ENCODE measurements at places on chromosomes 11 and 22.

GRCh38 chr11:121464352-121464946 is 11.7 kb upstream of the SORL1-AS1 start:
- peak; percentile 90 for DNase-seq

DNA sequence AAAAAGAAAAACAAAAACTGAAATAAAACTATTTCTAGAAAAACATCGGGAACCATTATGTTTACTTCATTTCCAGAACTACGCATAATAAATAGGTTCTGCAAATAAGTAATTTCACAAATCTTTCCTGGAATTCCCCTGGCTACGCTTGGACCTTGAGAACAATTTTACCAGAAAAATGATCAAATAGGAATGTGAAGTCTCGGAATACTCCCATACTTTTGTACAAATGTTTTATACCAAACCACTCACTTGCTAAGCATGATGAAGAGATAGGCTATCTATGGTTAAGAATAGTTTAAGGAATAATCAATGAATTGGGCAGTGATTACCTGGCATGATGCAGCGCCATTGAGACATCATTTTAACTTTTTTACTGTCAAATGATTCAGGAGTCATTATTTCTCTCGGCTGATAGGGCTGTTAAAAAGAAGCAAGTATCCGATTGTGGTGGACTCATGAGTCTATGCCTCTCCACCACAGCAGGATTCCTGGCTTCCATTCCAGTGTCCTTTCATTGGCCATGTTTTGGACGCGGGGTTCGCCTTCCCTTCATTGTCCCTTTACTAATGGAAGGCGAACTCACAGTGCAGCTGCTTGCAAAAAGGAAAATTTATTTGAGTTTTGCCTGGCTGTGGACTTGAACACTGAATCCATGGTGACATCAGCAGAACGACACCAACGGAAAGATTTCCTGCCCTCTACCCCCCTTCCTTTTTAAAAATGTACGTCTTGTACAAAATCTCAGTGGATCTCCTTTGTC is 39.9 kb upstream of the BLID start:
- no peak for DNase-seq

DNA sequence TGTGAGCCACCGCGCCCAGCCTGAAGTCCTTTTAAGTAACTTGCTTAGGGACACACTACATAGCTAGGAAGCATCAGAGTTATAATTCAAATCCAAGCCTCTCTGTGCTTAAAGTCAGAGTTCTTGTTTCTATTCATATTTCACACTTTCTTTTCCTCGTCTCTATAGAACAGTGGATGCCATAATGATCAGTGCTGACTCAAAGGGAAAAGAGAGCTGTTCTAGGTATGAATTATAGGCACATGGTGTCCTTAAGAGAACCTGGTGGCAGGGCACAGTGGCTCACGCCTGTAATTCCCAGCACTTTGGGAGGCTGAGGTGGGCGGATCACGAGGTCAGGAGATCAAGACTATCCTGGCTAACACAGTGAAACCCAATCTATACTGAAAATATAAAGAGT is 400.2 kb upstream of the DDI1 start:
- no peak for DNase-seq

- DNase-seq: peak; percentile 54
These were observed 85.0 kb downstream of the CHST1 start for GRCh38 chr11:45580399-45580798.

DNA sequence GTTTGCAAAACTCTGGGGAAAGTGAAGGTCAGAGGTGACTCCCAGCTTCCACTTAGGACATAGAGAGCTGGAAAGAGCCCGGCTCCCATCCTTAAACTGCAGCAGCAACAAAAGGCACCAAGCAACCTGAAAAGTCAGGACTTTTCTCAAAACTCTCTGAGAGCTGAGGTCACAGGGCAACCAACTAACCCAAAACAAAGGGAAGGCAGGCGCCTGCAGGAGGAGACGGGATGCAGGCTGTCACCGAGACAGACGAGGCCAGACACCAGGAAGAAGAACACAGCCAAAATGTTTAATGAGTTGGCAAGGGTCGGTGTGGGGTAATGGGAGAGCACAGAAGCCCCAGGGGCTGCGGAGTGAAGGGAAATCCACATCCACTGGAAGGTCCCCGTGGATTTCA is 19.9 kb downstream of the ASCL2 start:
- no peak for DNase-seq

- peak; percentile 16 for DNase-seq
These were observed 44.9 kb upstream of the FADD start for GRCh38 chr11:70158201-70158600.

- no peak for DNase-seq
These were observed 203.5 kb upstream of the GUCY1A2 start for GRCh38 chr11:107221748-107222285.

DNA sequence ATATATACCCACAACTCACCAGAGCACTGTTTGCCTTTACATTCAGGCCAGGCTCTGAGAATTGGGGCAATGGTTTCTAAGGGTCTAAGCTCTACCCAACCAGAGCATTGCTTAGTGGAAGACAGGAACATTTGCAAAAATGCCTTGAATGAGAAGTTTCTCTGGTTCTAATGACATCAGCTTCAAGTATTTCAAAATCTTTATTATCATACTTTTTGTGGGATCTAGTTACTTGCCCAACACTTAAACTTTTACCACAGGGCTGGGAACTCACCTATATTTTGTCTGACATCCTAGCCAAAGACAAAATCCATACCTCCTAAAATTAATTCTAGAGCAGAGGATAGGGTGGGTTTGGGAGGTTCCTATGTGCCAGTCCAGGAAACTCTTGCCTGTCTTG is 51.5 kb downstream of the INSC start:
- no peak for DNase-seq

- peak; percentile 53 for DNase-seq
These were observed 2.4 kb downstream of the MYRF start for GRCh38 chr11:61754534-61755482.

- no peak for DNase-seq
These were observed 226.7 kb downstream of the BRD1 start for GRCh38 chr22:49600891-49601431.

DNA sequence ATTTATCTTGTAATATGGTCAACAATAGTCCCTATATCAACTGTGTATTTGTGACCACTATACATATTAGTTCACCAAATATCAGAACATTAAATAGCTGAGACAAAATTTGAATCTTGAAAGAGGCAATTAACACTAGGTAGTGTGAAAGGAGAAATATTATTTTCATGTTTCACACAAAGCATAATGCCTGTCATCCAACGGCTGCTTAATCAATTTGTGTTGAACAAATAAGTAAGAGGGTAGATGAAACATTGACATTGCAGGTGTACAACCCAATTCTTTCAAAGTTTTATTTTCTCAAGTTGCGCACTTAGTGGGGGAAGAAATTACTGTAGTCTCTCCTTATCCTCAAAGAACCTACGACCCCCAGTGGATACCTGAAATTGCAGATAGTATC is 3.4 kb upstream of the OR8I2 start:
- DNase-seq: peak; percentile 0

DNA sequence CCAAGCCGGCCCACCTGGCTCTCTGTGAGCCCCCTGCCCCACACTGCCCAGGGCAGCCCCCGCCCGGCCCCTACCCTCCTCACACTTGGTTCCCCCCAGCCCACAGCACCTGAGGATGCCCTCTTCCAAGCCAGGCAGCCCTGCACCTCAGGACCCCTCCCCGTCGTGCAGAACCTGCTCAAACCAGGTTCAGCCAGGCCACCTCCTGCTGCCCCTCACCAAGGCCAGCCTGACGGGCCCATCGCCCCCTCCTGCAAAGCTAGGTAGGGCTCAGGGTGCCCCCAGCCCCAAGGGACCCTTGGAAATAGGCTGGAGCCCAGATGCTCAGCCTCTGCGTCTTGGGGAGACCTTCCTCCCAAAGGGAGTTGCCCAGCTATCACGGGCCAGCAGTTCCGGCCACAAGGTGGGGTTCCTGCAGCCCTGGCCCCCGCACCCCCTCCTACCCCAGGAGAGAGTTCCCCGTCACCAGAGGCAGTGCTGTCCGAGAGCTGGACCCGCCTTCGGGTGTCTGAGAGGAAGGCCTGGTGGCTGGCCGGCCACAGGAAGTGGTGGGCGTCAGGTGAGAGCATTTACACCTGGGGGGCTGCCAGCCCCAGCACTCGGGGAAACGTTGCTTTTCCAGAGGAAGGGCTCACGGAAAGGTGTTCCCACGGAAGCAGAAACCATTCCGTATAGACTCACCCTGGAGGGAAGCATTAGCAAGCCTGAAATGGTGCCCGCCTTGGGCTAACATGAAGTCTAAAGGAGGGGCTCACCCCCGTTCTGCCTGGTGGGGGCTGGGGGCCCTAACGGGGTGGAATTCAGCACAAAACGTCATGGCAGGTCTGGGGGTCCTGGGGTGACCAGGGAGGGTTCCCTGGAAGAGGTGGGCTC is 3.2 kb upstream of the SYT8 start:
- DNase-seq: no peak

DNA sequence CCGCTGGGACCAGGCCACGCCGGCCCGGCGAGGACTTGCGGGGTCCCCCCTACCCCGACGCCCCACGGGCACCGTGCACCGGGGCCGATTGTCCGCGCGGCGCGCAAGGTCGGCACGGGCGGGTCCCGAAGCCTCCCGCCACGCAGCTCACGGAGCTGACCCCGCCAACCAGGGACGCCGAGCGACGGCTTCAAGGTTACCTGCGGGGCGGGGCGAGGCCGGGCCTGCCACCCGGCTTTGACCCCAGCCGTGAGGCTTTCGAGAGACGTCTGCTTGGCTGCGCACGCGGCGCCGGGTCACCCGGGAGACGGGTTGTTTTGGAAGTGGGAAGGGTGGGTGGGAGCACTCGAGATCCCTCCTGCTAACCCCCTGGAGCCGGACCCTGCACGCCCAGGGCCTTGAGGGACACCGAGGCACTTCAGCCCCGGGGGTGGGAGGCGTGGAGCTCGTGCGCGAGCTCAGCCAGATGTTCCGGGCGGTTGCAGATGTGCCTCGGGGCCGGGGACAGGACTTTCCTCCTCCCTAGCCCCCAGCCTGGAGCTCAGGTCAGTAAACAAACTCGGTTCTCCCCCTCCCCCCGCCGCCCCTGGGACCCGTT is 3.2 kb upstream of the WNT11 start:
- DNase-seq: no peak

- no peak for DNase-seq
These were observed 4.8 kb downstream of the ARHGEF17 start for GRCh38 chr11:73312851-73313327.

- DNase-seq: peak; percentile 3
These were observed 2.1 kb upstream of the DRD2 start for GRCh38 chr11:113477321-113477720.

GRCh38 chr11:106421676-106422292 is 344.3 kb downstream of the AASDHPPT start:
- no peak for DNase-seq

DNA sequence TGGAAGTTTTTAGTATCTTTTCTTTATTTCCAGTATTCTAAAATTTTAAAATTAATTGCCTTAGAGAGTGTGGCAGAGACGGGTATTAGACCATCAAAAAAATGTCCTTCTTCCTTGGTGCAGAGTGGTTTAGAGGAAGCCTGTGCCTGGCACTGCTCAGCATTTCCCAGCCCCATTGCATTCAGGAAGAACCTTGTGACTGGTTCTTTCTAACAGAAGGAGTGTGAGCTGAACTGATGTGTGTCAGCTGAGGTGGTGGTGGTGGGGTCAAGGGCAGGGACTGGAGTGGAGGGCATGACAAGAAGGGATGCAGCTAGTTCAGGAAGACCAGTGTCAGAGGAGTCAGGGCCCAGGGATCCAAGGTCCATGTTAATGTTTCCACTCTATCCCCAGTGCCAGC is 58.7 kb upstream of the FDX1 start:
- DNase-seq: no peak

- no peak for DNase-seq
These were observed 86.4 kb upstream of the SEZ6L start for GRCh38 chr22:26082866-26083265.

GRCh38 chr11:108218455-108218854 is 4.0 kb downstream of the NPAT start:
- peak; percentile 22 for DNase-seq

- no peak for DNase-seq
These were observed 64.4 kb downstream of the NAV2 start for GRCh38 chr11:19777039-19777376.

GRCh38 chr11:86801364-86801763 is 1.0 kb downstream of the PRSS23 start:
- DNase-seq: no peak

DNA sequence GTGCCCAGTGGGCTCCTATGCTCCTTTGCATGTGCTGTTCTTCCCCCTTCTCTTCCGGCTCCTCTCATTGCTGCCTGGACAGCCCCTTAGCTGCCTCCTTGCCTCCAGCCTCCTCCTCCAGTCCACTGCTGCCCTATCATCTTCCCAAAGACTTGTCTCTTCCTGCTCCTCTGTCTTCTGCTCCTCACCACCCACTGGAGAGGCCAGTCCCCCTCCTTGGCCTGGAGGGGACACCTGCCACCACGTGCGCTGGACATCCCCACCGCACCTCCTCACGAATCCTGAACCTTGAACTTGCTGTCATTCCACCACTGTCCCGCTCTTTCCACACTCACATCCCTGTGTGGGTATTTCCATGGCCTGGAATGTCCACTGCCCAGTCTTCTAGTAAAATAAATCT is 49.8 kb downstream of the MICAL2 start:
- no peak for DNase-seq

- DNase-seq: no peak
These were observed 28.7 kb downstream of the NPAT start for GRCh38 chr11:108193725-108194124.

GRCh38 chr11:101180481-101180880 is 50.9 kb upstream of the PGR start:
- no peak for DNase-seq

DNA sequence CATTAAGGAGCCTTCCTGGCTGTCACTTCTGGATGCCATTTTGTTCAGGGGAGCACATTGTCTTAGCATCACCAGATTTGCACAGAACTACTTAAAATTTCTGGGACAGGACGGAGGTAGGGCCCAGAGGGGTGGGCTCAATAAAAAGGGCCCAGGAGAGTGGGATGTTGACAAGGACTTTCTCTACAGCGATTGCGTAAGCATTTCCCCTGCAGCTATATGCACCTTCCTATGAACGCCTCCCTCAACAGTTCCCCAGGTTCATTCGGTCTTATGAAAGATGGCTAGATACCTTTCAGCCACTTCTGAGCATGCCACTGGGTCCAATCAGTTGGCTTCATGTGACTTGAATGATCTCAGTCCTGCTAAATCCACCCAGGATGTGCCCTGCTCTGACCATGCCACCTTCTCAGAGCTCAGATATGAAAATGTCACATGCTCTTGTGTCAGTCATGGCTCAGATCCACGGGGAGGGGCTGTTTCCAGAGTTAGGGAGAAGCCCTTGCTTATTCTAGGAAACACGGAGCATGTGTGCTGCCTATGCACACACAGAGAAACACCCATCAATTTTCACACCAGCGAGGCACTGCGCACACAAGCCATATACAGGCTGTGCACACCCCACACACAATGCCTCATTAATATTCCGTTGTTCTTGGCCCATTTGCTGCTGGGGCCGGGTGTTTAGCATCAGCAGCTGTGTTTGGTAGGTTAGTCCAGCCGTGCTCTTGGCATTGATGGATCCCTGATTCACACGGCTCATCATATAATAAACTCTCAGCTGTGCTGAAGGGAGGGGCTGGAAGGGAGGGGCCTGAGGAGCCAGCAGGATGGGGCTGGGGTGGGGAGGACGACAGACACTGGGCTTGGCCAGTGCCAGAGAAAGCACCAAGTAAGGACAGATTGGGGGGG is 52.5 kb upstream of the NNMT start:
- no peak for DNase-seq
